ENCODE measurements at places on chromosomes 5 and 9. TPM values are rescaled to one million over a fixed set of nuclear protein-coding genes. Genes with fewer than 3 reads are reported as not detected.

Gene SOWAHA
- polyA plus RNA-seq, result not detected

Gene QRFP
- not detected for polyA plus RNA-seq

GRCh38 chr9:2742214-2742613, 24.9 kb downstream of the KCNV2 start:
- DNase-seq, result no peak

- no peak for DNase-seq
Observed at GRCh38 chr5:156936972-156937371, 26.1 kb downstream of the TIMD4 start.

Gene ZNF189
- polyA plus RNA-seq, result 2.5 TPM

- DNase-seq, result no peak
Observed at GRCh38 chr5:123220621-123221146, 131.6 kb downstream of the PRDM6 start.

Gene PCDHGA7
- polyA plus RNA-seq, result 0.68 TPM

Gene HCN1
- polyA plus RNA-seq, result not detected

GRCh38 chr5:160903076-160903475, 51.1 kb upstream of the ATP10B start:
- DNase-seq, result no peak

DNA sequence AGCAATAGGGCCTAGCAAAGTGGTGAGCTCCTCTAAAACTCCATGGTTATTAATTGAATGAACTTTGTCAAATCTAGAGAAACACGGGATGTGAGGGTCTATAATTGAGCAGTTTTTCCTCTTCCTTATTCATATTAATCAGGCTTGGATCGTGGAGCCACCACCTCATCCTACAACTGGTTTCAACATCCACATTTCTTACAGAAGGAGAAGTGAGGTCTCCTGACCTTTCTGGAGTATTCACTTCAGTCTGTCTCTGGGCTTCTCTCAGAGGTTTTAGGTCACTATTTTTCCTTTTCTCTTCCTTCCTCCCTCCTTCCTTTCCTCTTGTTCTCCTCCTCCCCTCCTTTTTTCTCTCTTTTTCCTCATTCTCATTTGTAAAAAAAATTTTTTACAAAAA, 177.3 kb upstream of the ACTBL2 start:
- DNase-seq, result no peak

GRCh38 chr9:36036253-36036779, 397 bp upstream of the RECK start:
- DNase-seq, result no peak

- DNase-seq, result no peak
Observed at GRCh38 chr5:174834081-174834480, 109.7 kb downstream of the MSX2 start.

DNA sequence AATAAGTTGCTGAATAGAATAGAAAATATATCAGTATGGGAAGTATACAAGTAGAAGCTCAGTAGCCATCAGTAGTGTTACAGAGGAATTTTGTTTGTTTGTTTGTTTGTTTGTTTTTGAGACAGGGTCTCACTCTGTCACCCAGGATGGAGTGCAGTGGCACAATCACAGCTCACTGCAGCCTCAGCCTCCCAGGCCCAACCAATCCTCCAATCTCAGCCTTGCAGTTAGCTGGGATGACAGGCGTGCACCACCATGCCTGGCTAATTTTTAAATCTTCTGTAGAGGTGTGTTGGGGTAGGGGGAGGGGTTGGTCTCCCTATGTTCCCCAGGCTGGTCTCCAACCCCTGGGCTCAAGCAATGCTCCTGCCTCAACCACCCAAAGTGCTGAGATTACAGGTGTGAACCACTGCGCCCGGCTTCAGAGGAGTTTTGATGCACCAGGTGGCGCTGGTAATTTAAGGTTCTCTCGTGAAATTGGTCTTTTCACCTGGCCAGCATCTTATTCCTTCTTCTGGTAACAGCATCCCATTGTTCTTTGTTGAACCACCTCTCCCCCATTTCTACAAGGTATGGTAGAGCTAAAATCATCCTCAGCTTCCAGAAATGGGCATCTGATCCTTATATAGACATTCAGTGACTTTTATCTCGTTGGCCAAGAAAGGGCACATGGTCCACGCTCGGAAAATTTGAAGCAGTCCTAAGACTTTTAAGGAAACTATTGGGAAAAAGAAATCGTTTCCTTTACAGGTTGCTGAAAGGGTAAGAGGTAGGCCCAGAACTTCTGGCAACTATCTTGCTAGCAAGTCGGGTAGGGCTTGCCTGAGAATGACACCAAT, 157.1 kb downstream of the ARRDC3 start:
- DNase-seq, result no peak

DNA sequence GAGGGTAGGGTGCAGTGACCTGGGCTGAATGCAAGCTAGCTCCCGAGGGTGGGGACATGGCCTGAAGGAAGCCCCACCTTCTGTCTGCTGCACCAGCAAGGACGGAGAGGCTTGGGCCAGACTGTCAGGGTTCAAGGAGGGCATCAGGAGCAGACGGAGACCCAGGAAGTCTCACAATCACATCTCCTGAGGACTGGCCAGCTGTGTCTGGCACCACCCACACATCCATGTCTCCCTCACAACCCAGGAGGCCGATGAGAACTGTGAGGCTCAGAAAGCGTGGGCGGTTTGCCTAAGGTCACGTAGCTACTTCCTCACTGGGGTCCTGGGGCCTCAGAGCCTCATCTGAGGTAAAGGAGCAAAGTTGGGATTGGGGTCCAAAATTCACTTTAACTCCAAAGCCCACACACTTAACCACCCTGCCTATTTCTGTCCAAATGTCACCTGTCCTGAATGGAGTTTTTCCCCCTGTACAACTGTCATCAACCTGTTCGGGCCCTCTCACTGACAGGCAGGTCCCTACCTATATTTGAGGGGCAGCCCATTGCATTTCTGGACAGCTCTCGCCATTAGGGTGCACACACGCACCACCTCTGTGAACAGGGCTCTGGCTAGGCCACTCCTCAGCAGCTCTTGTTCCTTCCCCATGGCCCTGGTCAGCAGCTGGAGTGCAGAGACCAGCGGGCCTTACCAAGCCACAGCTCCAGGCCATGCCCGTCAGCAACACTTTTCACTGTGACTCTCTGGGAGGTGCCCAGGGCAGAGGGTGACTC, 3.4 kb downstream of the IL13 start:
- DNase-seq, result no peak

GRCh38 chr9:131426545-131426944, 32.7 kb downstream of the PRRC2B start:
- no peak for DNase-seq

- DNase-seq, result no peak
Observed at GRCh38 chr5:82178378-82178777, 99.8 kb downstream of the RPS23 start.
